ENCODE measurements at places on chromosomes 2 and 18.

- DNase-seq, result no peak
These were observed 180.0 kb upstream of the MMADHC start for GRCh38 chr2:149767516-149767974.

- no peak for DNase-seq
These were observed 373.6 kb upstream of the ST6GAL2 start for GRCh38 chr2:107259408-107260195.

DNA sequence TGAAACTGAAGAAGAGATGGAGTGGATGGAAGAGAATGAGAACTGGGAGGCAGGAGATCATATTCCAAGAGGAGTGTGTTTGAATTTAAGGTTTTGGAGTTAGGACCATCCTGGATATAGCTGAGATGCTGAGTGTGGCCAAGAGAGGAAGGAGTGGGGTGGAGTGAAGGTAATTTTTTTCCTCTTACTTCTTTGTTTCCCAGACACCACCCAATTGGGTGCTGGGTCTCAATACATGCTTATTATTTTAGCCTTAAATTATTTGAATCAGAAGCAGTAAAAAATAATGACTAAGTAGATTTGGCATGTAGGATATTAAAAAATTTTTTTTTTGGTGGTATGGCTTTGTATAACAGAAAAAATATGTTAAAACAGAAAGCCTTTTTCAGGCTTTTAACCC lies 39.3 kb downstream of the PMAIP1 start:
- DNase-seq, result no peak

DNA sequence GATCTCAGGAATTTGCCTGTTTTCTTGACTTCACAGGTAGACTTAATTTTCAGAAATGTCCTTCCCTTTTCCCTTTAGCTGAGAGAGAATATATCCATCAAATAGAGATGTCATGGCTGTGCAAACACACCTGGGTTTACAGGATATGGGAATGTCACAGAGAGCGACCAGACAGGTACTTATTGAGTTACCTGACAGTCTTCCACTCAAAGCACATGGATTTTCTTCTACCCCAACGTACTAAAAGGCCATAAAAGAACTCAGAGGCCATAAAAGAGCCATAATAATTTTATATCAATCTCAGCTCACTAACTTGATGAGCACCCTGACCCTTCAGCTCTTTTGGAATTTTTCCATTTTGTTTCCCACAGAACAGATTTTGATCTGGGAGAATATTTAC lies 5.3 kb upstream of the DTNA start:
- no peak for DNase-seq

DNA sequence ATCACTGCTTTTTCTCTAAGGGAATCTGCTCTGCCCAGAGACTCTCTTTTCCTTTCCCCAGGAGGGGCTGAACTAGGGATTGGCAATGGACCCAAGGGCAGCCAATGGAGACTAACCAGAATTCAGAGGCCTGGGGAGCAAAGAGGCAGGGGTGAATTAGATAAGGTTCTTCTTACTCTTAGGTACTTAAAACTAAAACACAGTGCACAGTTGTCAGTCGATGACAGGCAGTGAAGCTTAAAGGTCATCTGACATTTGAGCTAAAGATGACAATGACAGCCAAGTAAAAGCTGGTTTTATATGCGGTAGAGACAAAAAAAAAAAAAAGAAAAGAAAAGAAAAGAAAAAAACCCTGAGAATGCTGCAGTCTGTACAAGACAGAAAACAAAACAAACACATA lies 57.8 kb downstream of the HIBCH start:
- no peak for DNase-seq

GRCh38 chr2:147211484-147211883 lies 633.3 kb upstream of the ACVR2A start:
- DNase-seq, result no peak

- no peak for DNase-seq
These were observed 3.3 kb upstream of the ALLC start for GRCh38 chr2:3654531-3655225.

DNA sequence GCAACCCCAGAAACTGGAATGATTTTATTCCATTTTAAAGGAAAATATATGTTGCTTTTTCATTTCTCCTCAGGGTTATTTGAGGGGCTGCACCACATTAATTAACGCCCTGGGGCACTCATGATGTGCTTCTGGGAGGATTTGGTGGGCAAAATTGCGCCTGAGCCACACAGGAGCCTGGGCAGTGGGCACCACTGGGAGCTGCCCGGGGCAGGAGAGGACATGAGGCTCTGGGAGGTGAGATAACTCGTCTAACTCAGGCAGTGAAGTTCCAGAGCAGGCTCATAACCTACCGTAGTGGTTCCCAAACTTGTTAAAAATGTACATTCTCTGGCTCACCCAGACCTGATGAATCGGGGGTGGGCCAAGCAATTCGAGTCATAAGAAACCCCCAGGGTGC lies 68.3 kb downstream of the EDAR start:
- no peak for DNase-seq
